ENCODE measurements at places on chromosomes 3 and 15.

DNA sequence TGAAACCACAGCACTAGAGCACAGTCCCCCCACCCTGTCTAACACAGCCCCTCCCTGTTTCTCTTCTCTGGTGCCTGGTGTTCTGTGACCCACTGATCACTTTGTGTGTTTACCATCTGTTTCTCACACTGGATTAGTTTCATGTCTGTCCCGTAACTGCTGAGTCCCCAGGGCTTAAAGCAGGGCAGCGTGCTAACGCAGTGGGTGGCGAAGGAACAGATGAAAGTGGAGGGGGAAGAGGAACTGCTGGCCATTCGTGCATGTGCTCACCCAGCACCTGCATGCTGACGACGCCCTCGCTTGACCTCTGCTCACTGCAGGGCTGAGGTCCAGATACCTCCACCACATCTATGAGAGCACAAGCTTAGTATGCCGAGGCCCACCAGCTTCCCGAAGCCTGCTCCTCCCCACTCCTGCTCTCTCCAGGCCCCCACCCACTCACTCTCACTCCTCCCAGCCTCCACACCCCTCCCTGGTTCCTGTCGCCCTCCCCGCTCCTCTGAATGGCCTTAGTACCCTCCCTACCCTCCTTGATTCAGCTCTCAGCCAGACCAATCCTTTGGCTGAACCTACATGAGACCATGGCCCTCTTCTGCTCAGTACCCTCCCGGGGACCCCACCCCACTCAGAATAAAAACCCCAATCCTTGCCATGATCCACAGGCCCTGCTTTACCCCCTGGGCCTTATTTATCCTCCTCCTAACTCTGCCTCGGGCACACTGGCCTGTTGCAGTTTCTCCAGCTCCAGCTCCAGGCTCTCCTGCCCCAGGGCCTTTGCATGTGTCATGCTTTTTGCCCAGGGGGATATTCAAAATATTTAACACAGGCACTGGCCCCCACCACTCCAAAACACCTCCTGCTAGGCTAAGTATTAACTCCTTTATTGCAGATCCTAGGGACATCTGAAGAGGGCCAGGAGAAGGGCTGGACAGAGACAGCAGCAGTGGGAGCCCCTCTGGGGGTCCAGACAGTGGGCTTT lies 15.1 kb upstream of the IQSEC1 start:
- DNase-seq, result no peak

DNA sequence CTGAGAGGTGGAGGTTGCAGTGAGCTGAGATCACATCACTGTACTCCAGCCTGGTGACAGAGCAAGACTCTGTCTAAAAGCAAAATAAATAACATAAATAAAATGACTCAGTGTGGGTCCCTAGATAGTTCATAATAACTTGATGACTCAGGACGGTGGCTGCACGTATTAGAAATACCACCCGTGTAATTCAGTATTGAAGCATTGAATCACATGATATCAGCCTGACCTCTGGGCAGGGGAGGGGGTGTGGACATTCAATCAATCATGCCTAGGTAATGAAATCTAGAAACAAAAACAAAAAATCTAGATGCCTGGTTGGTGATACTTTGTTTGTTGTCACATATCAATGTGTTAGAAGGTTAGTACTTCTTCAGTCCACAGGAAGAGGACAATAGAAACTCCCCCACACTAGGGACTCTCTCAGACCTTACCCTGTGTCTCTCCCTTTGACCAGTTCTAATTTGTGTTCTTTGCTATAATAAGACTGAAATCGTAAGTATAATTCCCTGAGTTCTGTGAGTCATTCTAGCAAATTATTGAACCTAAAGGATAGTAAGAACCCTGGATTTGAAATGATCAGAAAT lies 177.3 kb downstream of the GAP43 start:
- DNase-seq, result peak; percentile 68

DNA sequence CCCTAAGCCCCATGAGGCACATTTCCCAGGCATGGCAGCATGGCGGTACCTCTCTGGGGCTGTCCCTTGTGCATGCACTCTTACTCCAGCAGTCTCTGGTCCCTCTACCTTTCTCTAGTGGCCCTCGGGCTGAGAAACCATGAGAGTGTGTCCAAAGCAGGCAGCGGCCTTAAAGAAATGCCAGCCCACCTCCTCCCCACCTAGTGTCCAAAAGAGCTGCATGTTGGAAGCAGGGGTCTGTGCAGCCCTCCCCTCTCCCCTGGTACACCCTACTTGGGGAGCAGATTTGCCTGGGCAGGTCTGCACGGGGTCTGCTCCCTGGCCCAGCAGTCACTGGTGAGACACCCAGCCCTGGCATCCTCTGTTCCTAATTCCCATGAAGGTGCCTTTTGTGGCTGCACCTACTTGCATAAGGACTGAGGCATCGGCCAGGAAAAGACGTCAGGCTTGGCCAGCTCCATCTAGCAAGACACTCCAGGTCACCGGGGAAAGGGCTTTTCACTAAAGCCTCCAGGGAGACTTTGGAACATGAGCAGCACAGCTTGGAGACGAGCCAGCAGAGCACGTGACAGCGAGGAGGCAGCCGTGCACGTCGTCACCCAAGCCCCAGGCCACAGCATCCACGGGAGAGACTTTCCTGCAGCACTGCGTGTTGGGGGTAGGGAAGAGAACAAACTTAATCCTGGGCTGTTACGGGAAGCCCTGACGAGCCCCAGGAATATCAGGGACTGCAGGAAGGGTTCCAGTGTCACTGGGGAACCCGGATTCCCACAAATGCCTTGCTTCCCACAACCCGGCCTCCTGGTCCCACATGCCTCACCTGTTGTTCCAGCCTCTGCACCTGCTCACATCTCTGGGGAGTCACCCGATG lies 38.8 kb downstream of the TM2D3 start:
- peak; percentile 21 for DNase-seq

DNA sequence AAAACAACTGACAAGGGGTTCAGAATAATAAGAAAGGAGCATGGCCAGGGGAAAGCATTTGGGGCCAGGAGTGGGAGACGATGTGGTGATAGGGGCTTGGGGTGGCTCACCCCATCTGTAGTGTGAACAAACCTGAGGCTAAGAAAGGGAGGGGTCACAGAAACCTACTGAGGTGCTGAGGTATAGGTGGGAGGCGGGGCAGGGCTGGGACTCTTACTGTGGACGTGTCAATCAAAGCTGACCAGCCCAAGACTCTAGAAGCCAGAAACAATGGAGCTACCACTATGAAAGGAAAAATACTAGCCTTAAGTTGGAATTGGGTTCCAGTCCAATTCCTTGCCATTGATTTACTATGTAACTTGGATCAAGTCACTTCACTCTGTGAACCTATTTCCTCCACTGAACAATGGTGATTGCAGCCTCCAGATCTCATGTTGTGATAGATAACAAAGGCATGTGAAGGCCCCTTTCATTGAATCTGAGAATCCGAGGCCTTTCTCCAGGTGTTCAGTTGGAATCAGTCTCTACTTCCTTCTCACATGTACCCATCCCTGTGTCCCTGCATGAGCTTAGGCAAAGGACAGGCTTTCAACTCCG lies 260.9 kb upstream of the HES1 start:
- no peak for DNase-seq

DNA sequence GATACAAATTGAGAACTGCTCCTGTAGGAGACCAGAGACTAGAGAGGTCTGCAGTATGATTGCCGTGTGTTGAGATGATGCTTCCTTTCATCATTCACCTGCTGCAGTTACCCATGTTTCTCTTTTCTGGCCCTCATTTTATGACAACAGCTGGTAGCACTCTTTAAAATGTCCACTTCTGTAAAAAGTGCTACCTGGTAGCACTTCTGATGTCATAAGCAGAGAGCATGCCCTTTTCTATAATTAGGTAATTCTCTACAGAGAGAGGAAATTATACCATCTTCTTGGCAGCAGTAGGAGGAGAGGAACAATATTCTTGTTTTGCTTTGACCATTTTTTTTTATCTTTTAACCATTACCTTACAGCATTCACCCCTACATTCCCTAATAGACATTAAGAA lies 123.8 kb downstream of the PPM1L start:
- no peak for DNase-seq

DNA sequence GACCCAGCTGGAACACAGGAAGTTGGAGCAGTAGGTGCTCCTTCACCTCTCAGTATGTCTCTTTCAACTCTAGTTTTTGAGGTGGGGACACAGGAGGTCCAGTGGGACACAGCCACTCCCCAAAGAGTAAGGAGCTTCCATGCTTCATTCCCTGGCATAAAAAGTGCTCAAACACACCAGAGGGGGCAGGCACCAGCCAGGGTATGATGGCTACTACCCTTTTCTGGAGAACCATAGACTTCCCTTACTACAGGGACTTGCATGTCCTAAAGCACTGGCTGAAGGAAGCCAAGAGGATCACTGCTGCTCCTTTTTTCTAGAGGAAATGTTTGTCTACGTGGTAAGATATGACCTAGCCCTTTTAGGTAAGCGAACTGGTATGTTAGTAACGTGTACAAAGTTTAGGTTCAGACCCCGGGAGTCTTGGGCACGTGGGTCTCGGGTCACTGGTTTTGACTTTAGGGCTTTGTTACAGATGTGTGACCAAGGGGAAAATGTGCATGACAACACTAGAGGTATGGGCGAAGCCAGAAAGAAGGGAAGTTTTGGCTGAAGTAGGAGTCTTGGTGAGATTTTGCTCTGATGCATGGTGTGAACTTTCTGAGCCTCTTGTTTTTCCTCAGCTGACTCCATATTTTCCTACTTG lies 11.9 kb downstream of the IL17RB start:
- no peak for DNase-seq

- no peak for DNase-seq
Observed at GRCh38 chr3:177490626-177491025, 293.3 kb upstream of the TBL1XR1 start.

DNA sequence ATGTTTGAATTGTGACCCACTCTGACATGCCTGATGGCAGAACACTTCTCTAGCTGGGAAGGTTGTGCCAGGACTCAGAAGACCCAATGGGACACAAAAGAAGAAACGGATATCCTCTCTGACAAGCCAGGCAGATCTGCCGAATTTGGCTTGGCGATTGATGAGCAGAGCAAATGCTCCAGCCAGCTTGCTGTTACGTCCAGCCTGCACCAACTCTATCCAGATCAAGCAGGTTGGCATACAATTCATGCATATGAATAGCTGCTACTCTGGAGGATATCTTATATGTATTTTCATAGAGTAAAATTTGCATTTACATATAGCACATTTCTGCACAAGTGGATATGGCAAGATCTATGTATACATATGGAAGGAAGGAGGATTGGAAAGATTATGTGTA lies 102.8 kb downstream of the PEX5L start:
- DNase-seq, result no peak

GRCh38 chr15:59646277-59646676 lies 11.0 kb downstream of the GTF2A2 start:
- DNase-seq, result no peak

DNA sequence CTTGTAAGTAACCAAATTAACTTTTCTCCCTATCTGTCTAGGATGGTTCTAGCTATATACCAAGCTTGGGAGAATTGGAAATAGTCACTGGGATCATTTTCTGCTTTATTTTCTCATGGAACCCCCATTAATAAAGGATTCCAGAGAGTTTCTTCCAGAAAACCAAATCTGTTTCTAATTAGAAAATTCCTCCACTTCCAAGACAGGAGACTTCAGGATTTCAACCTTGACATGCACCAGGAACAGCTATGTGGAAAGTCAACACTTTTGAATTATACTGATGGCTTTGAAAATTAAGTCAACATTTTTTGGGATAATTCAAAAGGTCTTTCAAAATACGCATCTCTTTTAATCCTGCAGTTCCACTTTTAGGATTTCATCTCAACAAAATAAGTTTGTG lies 138.3 kb downstream of the MEX3B start:
- peak; percentile 69 for DNase-seq

DNA sequence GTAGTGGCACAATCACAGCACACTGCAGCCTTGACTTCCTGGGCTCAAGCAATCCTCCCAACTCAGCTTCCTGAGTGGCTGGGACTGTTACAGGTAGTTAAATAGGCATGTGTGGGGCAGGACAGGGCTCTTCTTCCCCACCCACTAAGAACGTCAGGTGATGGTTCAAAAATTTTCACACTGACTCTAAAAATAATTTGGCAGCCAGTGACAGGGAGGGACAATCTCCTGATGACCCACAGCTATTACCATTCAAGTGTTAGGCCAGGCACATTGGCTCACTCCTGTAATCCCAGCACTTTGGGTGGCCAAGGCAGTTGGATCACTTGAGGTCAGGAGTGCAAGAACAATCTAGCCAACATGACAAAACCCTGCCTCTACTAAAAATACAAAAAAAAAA lies 12.2 kb upstream of the TRMT10C start:
- DNase-seq, result no peak

- DNase-seq, result no peak
Observed at GRCh38 chr15:94182883-94183282, 48.5 kb upstream of the MCTP2 start.

- no peak for DNase-seq
Observed at GRCh38 chr3:12724794-12725193, 34.3 kb downstream of the TMEM40 start.

- DNase-seq, result no peak
Observed at GRCh38 chr3:11120091-11120805, 34.0 kb upstream of the HRH1 start.

DNA sequence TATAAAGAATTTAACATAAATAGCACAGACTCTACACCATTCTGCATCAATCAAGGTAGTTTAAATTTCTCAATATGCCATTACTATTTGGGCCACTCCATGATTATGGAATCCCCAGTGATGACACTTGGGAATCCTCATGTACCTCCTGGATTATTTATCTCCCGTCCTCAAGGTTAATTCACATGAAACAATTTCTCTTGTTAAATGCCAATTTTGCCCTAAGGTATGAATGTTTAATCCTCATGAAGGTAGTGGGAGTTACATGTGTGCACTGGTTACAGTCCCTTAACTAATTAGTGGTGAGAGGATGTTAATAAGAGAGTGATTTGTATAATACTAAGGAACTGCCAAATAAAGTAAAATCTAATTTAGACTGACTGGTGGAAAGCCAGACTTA lies 372.3 kb upstream of the MDFIC2 start:
- DNase-seq, result peak; percentile 4

- DNase-seq, result peak; percentile 27
Observed at GRCh38 chr3:150748684-150749047, 14.3 kb downstream of the SIAH2 start.

GRCh38 chr15:96700555-96700954 lies 370.1 kb downstream of the NR2F2 start:
- DNase-seq, result no peak

DNA sequence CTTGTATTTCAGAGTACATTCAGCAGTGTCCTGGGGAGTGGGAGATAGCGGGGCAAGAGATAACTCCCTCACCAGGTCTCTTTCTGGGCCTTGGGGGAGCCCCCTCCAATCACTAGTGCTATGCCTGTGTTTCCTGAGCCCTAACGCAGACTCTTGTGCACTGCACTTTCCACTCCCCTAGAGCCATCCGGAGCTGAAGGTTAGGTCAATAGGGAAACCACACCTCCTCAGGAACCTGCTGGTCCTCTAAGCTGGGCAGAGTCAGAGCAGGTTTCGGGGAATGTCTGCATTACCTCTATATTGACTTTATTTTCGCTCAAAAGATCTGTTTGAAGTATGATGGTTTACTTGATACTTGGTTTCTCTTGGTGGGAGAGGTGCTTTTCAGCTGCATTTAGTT lies 617.0 kb upstream of the ROBO1 start:
- DNase-seq, result no peak

DNA sequence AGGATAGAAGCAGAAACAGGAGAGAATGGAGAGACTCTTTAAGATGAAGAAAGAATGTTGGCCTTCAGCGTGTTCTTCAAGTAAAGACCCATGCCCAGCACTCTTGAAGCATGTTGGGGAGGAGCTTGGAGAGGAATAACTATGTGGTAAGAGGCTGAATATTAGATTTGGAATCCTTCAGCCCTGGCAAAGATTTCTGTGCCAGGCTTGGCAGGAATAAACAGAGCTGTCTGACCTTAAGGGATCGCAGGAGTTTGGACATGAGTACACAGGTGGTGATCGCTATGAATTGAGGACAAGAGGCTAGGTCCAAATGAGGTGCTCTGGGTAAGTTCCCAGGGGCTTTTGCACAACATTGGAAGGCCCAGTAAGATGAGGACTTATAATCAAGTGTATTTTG lies 132.6 kb upstream of the TBL1XR1 start:
- no peak for DNase-seq
